ENCODE measurements at places on chromosomes 7 and 10.

DNA sequence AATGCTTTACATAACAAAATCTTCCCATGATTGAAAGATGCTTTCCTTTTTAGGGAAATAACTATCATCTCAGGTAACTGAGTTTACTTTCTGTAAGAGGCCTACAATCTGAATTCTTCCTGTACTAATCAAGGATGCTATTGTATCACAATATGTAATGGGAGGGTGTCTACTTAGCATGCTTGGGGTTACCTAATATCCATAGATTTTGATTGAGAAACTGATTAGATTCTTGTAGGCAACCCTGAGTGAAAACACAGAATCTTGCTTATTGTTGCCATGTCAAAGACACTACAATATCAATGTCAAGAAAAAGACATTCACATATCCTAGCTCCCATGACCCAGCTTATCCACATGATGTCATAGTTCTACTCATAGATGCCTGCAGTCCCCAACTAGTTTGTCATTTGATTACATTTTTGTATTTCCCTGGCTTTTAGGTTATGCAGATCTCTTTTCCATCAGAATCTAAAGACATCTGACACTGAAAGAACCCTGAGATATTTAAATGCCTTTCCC, 62.4 kb downstream of the PON1 start:
- DNase-seq, result no peak

- no peak for DNase-seq
Observed at GRCh38 chr7:45573661-45574415, at the start of gene ADCY1. ADCY1 (plus strand) TSS chr7:45574368; CDS start chr7:45574544, 176 bp downstream.

DNA sequence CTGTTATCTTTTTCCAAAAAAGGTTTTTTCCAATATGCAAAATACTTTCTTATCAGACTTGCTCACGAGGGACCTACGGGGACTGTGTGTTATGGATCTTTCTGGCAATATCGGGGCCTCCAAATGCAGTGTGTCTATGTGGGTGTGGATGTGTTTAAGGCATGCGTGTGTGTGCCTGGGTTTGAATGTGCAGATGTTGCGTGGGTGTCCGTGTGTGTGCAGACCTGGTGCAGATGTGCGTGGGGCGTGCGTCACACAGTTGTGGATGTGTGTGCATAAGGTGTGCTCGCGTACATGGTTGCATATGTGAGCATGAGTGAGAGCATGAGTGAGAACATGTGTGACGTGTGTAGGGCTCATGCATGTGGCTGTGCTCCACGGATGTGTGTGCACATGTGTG, 19.7 kb downstream of the NKX6-2 start:
- DNase-seq, result no peak

- no peak for DNase-seq
Observed at GRCh38 chr7:22182149-22182548, 174.8 kb downstream of the RAPGEF5 start.
